NCI-H460 (cell line): ENCODE measurements at places on chromosomes 3 and 15.
A peak's percentile ranks its signal among the peaks of the same experiment; 100 is the strongest.

- DNase-seq: no peak
Measured at GRCh38 chr3:153209596-153209995, 47.6 kb downstream of the RAP2B start.

GRCh38 chr15:51830276-51830806 lies 888 bp downstream of the TMOD3 start:
- DNase-seq: no peak

- DNase-seq: no peak
Measured at GRCh38 chr3:194930377-194931204, 244.9 kb downstream of the FAM43A start.

- DNase-seq: no peak
Measured at GRCh38 chr3:110413807-110414748, 657.5 kb upstream of the NECTIN3 start.

- DNase-seq: no peak
Measured at GRCh38 chr3:16510620-16511319, 2.7 kb downstream of the RFTN1 start.

- DNase-seq: no peak
Measured at GRCh38 chr3:191026746-191027145, 164.3 kb upstream of the GMNC start.

- DNase-seq: no peak
Measured at GRCh38 chr3:161484226-161484625, 12.4 kb upstream of the OTOL1 start.

GRCh38 chr15:51104512-51104911 lies 9.8 kb upstream of the TNFAIP8L3 start:
- no peak for DNase-seq

DNA sequence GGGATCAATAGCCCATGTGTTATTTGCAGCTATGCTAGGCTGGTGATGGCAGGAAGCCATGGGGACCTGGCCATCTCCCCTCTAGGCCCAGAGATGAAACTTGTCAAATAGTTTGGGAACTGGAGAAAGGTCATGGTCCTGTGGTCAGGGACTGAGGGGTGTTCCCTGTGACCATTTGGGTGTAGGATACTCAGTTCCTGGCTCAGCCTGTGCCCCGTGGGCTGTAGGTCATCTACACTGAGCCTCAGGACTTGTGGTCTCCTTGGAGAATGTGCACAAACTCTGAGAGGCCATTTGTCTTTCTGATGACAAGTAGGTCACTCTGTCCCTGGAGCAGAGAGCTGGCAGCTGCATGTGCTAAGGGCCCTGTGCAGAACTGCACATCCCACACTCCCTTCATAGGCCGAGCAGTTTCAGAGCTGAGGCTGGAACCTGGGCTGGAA lies 17.5 kb downstream of the GASK1A start:
- DNase-seq: no peak

DNA sequence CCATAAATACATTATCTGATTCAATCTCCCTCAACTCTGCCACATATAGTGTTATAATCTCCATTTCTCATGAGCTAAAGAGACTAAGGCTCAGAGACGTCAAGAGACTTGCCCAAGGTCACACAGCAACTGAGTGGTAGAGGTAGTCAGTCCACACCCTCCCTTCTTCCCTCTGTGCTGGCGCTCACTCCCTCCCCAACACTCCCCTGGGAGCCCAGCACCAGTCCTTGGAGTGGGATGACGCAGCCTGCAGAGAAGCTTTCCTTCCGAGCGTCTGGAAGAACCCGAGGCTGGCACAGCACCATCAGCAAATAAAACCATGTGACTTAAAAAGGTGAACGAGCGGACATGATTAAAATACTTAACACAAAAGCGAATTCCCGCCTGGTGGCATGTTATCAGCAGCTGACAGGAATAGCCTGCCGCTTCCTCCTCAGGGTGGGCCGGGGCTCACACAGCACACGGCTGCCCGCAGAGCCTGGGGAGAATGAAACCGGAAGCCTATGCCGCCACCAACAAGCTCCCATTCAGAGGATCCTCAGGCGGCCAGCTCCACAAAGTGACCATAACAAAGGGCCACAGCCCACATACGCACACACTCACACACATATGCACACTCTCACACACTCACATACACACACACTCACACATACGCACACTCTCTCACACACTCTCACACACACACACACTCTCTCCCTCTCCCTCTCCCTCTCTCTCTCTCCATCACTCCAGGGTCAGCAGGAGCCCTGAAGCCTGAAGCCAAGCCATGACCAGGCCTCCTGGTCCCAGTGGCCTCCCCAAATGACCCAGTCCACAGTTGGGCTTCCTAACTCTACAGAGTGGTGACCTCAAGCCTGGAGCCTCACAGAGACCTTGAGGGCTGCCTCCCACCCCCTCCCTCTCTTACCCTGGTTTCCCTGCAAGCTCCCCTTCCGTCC lies 120.5 kb downstream of the XXYLT1 start:
- peak; percentile 14 for DNase-seq

DNA sequence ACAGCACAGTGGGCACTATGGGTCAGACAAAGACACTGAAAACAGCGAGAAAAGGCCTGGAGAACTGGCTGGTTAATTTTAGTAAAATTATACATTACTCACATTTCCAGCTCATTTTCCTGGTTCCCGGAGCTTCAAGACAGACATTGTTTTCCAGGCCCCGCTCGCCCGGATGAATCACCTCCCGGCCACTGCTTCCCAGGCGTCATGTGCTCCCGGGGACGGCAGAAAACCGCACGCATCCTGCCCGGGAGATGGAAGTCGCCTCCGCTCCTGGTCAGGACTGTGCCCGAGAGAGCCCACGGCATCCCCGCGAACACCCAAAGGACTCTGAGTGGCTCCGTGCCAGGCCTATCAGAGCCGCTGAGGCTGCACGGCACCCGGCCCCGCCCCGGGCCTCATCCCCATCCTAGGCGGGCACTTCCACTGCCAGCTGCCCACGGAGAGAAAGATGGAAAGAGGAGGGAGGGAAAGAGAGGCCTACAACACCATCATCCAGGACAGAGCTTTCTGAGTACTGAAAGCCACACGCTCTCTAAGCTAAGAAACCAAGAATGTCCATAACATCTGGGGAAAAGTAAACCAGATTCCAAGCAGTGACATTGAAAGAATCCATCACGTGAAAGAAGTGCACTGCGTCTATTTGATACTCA lies 75.1 kb downstream of the VGLL4 start:
- no peak for DNase-seq

GRCh38 chr3:16769525-16769924 lies 115.2 kb upstream of the PLCL2 start:
- DNase-seq: no peak
